Aorta (tissue), 5 donors: ENCODE measurements at places on chromosomes 7 and 10. TPM values are rescaled to one million over a fixed set of nuclear protein-coding genes. Genes with fewer than 3 reads are reported as not detected.

Gene THSD7A
- 20.0 TPM for total RNA-seq

Gene RALA
- total RNA-seq: 22.1 TPM

Gene EGR2
- 11.4 TPM for total RNA-seq

DNA sequence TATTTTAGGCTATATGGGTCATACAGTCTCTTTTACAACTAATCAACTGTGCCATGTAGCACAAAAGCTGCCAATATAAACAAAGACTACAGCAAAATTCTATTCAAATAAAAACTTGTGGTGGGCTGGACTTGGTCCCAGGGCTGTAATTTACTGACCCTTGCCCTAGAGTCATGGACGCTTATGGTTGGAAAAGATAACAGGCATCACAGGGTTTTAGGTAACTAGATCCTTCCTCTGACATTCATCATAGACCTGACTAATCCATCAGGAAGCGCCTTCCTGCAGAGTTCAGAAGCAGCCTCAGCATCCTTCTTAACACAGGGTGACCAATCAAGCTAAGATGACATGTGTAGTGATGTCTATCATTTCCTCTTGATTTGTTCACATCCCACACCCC, 40.2 kb upstream of the GPAM start:
- H3K4me3 ChIP-seq: no peak overlapping the region
- H3K4me1 ChIP-seq: no peaks in the 10 kb centered on the region
- no peak overlapping the region for H3K27ac ChIP-seq
- DNase-seq: no peak
- no peaks in the 10 kb centered on the region for H3K27me3 ChIP-seq
